NCI-H524 treated with DMSO at 0.1 percent for 48 hours (cell line): ENCODE measurements at places on chromosomes 2 and 18.

- no peak for DNase-seq
Measured at GRCh38 chr2:94993176-94994062, 32.1 kb upstream of the MAL start.

DNA sequence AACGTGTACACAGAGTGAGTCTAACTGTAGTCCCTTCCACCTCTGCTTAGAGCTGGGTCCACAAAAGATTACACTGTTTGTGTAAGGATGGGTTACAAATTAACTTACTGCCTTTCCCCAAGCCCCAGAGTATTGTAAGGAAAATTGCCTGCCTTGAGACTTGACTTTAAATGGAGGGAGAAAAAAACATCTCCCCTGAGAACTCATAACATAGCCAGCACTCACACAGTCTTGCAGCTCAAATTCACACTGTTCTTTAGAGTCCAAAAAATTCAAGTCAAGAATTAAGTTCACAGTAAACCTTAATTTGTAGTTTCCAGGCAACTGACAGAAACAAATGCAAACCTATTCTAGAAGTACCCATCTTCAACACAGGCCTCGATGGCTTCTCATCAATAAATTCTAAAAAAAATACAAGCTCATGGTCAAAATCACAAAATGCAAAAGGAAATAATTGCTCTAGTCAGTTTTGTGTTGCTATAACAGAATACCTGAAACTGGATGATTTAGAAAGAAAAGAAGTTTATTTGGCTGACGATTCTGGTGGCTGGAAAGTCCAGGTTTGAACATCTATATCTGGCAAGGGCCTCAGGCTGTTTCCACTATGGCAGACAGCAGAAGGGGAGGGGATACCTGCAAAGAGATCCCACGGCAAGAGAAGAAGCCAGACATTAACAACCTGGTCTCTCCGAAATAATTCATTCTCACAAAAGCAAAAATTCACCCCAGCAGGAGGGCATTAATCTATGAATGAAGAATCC lies 34.6 kb upstream of the TMEM17 start:
- DNase-seq = no peak

- DNase-seq = no peak
Measured at GRCh38 chr2:16663121-16663905, 2.3 kb downstream of the CYRIA start.

GRCh38 chr2:118223992-118224894 lies 136.0 kb downstream of the INSIG2 start:
- no peak for DNase-seq

GRCh38 chr2:230947908-230948365 lies 22.9 kb upstream of the GPR55 start:
- no peak for DNase-seq

DNA sequence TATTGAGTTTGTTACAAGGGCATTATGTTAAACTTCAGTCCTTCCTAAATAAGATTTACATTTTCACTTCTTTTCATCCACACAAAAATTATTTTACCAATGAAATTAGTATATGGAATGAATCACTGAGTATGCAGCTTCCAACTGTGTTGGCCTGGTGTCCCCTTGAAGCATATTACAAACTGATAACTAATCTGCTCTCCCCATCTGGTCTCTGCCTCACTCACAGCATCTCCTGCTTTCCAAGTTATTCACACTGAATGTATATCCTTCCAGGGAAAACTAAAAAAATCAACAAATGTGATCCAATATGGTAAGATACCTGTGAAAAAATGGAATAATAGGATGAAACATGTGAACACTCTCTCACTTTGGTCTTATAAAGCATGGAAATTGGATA lies 90.0 kb upstream of the NYAP2 start:
- DNase-seq = peak; percentile 68

- DNase-seq = no peak
Measured at GRCh38 chr2:208370881-208371633, 35.5 kb upstream of the PTH2R start.

DNA sequence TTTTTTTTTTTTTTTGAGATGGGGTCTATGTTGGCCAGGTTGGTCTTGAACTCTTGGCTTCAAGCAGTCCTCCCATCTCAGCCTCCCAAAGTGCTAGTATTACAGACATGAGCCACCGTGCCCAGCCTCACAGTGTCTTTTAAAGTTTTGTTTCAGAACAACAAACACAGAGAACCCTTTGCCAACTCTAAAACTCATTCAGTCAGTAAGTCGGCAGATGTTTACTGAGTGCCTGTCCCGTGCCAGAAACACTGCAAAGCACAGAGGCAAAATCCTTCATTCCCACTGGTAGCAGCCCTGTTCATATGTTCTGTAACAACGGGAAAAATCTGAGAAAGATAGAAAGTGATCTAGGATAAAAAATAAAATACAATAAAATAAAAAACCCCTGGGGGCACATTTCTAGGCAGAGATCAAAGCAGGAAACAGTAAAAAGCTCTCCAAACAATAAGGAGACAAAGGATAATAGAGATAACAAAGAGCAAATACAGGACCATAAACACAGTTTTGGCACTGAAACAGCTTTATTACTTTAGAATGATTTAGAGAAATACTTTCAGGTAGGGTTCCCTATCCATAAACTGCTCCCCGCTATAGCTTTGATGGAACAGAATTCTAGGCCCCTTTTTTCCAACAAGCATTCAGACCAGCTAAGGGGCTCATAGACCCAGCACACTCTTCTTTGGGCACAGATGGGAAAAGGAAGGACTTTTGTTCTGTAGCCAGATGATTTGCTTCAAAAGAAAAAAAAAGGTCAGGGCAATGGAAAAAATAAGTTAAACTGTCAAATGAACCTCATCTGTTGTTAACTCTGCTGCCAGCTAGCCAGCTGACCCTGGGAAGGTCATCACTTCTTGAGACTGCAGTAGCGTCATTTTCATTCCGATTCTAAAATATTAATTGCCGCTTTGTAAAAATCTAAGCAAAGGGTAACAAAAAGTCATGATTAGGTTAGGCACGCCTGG lies 212.3 kb downstream of the CDH20 start:
- no peak for DNase-seq

DNA sequence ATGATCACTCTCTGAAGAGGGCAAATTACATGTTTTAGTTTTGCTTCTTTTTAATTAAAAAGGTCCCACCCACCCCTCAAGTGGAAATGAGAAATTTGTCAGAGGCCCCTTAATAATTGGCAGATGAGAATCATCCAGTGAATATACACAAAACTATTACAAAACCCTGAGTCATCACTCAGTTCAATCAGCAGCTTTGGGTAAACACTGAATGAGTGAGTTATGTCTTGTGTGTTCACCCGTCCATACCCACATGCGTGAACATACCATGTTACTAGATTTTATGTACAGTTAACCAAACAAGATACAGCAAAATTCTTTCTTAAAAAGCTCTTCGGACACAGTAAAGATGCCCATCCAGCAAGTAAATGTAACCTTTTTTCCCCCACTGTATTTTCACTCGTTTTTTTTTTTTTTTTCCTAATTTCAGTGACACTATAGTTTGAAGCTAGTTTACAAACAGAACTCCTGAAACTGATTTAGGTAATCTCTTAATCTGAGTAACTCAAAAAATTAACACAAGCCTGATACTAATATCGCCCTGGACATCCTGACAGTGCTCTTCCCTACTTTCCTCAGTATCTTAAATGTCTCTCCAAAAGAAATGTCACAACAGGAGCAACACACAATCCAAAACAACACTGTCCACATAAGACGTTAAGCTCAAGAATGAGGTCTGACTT lies 1.4 kb downstream of the PSME4 start:
- DNase-seq = no peak

GRCh38 chr2:102294802-102295489 lies 16.4 kb upstream of the IL1RL1 start:
- DNase-seq = no peak

GRCh38 chr2:99624677-99625076 lies 134.9 kb upstream of the REV1 start:
- no peak for DNase-seq

DNA sequence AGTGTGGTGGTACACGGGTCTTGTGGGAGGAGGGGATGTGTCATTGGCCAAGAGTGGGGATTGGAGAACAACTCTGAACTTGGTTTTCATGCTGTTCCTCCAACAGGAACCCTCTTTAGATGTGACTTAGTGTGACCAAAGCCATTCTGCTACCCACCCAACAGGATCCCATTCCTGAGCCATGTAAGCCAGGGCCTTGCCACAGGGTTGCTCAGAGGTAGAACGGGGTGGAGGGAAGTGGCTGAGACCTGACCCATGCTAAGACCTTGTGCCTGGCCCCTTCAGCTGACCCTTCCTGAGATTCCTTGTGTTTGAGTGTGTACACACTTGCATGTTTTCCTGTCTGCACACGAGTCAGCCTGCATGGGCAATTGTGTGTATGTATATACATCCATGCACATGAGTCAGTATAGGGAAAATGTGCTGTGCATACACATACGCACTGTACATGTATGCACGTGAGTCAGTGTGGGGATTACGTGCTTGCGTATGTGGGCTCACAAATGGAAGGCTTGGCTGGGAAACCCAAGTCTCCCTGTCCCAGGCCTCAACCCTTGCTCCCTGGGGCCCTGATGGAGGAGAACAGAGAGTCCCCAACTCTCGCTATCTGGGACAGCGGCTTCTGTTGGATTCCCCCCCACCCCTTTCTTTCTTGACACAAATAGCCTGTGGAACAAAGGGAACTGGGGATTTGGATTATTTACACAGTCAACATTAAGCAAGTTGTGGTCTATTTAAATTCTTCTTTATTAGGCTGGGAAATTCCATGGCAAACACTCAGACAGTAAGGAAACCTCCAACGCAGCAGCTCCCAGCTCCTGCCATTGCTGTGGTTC lies 339.8 kb downstream of the DYSF start:
- DNase-seq = no peak

DNA sequence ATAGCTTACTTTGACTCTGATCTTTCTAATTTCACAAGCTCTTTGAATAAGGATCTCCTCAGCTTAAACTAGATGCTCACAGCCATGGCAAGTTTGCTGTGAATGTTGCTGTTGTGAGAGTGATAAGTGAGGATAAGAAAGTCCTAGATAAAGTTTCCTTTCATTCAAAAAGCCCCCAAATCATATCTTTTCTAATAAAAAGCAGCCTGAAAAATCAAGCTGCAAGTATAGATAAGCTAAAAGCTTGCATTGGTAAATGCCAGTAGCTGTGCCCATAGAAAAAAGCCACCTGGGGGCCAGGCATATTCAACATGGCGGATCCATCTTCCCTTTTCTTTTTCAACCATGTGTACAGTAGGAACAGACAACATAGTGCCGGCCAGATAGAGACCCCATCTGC lies 4.3 kb downstream of the NLRC4 start:
- no peak for DNase-seq

DNA sequence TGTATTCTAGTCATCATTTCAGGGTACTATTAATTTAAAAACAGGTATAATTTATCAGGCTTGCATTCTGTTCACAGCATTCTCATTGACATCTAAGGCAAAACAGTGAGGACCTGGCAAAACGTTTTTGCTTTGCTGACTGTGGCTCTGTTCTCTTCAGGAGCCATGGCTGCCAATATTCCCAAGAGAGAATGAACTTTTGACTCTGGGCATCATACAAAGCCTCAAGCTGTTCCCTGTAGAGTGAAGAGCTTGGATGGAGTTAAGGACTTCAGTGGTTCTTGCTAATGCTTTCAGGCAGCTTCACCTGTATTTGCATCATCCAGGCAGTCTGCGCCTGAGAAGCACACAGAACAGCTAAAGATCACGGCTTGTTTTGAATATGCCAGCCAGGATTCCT lies 65.9 kb upstream of the CAVIN2 start:
- no peak for DNase-seq

DNA sequence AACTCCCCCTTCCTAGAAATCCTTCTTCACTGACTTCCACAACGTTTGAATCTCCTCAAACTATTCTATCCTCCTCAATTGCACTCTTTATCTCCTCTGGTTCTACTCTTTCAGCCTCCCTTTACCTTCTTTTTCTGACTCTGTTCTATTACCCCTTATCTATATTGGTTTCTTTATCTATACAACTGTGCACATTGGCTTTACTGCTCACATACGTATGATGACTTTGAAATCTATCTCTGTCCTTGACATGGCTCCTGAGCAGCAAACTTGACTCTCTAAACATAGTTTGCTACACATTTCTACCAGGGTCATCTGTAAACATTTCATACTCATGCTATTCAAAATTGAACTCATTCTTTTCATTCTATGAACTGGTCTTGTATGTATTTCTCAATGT lies 601.0 kb upstream of the LINC00305 start:
- DNase-seq = no peak

- DNase-seq = no peak
Measured at GRCh38 chr2:170386554-170386953, 208.6 kb downstream of the MYO3B start.

DNA sequence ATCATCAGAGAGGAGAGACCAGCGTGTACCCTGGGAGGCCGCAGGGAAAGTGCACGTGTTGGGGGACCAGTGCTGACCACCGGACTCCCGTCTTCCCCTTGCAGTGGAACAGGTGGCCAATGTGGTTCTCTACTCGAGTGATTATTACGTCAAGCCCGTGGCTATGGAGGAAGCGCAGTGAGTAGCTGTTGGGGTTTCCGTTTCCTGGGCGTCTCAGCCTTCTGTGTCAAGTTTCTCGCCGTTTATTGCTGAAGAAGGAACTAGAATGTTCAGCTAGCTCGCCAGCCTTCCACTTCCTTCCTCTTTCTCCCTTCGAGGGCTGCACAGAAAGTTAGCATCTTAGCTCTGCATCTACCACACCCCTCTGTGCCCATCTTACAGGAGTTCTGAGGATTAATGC lies 22.8 kb upstream of the DGKD start:
- DNase-seq = no peak

DNA sequence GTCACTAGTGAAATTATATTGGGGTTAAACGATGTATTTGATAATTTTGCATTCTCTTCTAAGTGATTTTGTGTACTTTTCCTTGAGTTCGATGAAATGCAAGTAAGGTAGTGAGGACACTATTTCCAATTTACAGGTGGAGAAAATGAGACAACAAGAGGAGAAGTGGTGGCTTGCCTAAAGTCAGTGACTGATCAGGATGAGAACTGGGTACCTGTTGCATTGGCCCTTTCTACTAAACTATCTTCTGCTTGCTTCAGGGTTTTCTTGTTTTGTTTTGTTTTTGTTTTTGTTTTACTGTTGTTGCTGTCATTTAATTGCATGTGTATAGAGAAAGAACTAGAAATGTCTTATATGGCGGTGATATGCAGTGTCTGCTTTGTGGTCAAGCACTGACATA lies 31.4 kb upstream of the FBXO11 start:
- no peak for DNase-seq

- no peak for DNase-seq
Measured at GRCh38 chr18:48942554-48943261, 8.1 kb downstream of the SMAD7 start.

- no peak for DNase-seq
Measured at GRCh38 chr2:9373047-9373446, 50.3 kb downstream of the ITGB1BP1 start.

DNA sequence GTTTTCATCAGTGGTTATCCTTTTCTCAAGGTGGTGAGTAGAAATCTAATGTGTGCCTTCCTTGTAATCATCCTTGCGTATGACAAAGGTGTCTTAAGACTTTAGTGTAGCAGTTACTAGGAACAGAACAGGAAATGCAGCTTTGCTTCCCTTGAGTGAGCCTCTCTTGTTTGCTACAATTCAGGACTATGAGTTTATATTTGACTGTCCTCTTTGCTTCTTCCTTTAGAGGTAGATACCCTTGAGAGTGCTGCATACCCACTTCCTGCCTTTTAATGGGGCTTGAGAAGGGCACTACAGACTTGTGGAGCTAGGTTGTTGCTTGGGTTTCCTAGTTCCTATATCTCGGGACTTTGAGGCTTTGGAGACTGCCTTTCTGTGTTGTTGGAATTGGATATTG lies 3.8 kb downstream of the KCNJ13 start:
- no peak for DNase-seq
